ENCODE measurements at places on chromosomes 2 and 18.

DNA sequence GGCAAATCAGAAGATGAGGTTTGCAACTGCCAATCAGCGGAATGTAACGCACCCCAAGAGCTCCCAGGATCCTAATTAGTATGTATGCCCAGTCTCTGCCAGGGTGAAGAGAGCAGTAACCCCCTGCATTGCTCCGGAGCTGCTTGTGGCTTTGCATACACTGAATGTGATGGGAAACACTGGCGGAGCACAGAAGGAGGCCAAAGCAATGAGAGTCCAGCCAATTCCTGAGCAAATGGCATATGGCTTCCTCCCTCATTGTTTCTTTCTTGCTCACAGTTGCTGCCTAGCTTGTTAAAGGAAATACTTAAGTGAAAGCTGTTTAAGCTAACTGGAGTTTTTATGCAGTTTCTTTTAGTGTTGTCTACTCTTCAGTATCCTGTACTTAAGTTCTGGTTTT, 343.5 kb upstream of the NT5C1B start:
- no peak for DNase-seq

DNA sequence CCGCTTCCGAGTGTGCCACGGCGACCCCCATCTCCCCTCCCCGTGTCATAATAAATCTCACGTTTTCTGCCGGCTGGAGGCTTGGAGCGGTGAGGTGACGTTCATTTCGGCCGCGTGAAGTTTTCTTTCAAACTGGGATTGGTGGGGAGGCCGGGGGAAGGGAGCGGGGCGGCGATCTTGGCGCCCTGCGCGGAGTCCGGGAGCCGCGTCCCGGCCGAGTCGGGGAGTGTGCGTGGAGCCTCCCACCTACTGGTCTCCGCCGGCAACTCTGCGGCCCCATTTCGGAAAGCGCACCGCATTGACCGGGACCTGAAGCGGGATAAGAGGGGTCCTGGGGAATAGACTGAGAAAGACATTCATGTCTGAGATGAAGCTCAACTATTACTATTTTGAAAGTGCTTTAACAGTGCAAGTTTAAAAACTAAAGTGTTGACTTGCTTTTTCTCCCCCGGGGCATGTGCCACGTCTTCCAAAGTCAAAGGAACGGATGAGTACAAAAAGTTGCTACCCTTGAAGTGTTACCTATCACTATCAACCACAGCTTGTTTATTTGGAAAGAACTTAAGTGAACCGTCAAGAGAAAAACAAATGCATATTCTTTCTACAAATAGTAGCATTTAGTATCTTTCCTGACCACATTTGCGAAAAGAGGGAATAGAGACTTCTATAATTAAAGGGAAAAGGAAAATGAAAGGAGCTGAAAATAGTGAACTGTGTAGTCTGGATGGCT, 818 bp upstream of the IKZF2 start:
- DNase-seq, result peak; percentile 56

DNA sequence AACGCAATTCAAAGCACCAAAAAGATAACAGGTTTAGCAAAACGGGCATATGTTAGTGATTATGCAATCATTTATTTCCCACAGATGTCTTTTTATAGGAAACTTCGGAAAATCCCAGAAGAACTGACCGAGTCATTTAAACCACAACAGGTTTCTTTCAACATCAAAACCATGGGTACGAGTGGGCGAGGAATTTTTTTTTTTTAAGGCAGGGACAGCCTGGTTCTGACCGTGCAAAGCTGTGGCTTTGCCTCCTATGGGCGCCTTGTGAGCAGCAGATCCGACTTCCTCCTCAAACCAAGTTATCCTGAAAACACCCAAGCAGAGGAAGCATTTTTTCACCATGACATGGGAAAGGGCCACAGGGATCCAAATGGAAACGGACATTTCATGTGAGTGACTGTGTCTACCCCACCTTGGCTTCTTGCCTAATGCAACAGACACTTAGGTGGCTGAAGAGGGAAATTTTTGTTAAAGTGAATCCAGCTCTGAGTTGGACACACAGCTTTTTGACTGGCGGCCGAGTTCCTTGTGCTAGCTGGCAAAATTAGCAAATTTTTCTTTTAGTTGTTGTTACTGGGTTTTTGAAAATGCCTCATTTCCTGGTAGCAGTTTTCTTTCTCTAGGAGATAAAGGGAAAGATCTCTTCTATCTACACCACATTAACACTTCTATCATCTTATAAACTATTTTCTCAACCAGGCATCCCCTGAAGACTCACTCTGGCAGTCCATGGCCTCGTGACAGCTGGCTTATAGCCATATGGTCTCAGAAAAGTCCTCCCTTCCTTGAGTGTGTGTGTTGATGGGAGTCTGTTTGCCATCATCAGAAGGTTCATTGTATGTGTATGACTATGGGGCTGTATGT, 487.4 kb upstream of the ZEB2 start:
- DNase-seq, result no peak

GRCh38 chr2:152363936-152364335, 29.0 kb downstream of the FMNL2 start:
- no peak for DNase-seq

GRCh38 chr2:174967691-174968260, 37.4 kb downstream of the CHN1 start:
- no peak for DNase-seq

- no peak for DNase-seq
These were observed 107.9 kb upstream of the DLX2 start for GRCh38 chr2:172210599-172210998.

DNA sequence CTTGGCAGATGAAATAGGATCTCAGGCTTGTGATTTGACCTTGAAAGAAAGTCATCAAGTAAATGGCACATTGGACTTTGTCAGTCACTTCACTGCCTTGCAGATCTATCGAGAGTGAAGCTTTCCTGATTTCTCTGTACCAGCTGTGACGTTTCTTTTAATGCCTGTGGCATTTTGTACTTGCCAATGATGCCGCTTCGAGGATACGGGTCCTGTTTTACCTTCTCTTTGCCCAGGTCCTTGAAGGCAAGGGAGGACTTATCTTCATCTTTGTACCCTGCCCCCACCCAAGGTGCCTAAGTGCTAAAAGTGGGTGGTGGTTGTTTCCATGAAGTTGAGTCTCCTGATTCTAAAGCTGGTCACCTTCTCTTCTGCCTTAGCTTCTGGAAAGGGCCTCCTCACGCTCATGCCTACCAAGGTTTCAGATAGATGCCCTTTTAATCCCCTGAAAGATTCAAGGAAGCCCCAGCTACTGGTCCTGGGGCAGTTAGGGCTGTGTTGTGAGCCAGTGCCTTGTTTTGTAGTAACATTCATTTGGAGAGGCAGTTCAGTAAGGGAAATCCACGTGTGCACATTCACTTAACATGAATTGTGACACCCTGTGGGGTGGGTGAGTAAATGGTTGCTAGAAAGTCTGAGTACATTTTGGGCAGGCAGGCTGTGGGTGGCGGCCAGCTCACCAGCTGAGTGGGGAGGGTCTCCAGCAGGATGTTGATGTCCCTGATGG, 6.1 kb downstream of the LBH start:
- DNase-seq, result no peak

GRCh38 chr2:1640301-1641135, 103.8 kb downstream of the PXDN start:
- no peak for DNase-seq

DNA sequence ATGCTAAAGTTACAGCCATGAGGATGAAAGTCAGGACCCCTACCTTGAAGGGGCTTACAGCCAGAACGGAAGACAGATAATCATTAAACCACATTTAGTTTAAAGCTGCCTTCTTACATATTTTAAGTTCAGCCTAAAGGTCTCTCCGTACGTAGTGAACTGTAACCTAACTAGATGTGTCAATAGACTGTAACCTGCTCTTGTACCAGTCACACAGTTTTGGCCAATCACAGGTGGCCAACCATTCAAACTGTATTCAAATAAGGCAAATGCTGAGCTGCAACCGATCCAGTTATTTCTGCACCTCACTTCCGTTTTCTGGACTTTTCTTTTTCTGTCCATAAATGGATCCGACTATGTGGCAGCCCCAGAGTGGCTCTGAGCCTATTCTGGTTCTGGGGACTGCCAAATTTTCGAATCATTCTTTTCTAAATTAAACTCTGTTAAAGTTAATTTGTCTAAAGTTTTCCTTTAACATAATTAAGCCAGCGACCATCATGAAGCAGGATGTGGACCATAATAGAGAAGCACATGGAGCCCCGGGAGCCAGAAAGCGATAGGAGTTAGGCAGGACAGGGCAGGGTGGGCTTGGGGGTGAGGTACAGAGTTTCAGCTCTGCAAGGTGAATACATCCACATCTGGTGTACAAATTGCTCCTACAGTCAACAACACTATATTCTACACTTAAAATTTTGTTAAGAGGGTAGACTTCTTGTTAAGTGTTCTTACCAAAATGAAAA, 48.4 kb upstream of the YPEL5 start:
- DNase-seq, result no peak

GRCh38 chr2:240877460-240878340, 9.1 kb downstream of the AGXT start:
- no peak for DNase-seq

DNA sequence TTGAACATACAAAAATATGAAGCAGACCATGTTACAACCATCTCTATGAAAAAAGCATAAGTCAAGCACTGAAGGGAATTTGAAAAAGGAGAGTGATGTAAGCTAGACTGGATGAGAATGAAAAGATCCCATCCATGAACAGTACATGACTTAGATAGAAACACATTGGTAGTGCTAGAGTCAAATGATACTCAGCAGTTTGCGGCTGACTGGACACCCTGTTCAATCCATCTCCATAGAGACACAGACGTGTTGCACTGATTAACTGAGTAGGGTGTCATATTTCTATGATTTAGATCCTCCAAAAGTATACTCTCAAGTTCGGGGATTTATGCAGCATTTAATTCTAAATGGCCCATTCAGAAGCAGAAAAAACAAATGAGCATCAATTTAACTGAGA, 674.3 kb upstream of the NRXN1 start:
- no peak for DNase-seq

GRCh38 chr2:176834226-176834625, 378.4 kb upstream of the HNRNPA3 start:
- no peak for DNase-seq

GRCh38 chr2:3024401-3024935, 353.1 kb downstream of the EIPR1 start:
- DNase-seq, result no peak

DNA sequence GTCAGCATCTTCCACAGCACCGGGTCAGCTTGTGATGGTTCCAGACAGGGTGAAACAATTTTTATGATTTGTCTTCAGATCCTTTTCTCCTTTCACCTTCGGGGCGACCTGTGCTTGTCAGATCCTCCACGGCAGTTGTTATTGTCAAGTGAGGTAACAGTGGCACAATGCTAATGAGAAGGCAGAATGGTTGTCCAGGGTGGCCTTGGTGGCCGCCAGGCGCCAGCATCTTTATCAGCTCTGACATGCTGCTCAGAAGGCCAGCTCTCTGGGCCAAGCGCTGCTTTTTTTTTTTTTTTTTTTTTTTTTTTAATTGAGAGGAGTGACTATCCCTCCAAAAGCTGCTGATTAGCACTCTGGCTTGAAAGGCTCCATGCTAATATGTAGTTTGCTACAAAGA, 52.3 kb upstream of the MGAT5 start:
- DNase-seq, result no peak

DNA sequence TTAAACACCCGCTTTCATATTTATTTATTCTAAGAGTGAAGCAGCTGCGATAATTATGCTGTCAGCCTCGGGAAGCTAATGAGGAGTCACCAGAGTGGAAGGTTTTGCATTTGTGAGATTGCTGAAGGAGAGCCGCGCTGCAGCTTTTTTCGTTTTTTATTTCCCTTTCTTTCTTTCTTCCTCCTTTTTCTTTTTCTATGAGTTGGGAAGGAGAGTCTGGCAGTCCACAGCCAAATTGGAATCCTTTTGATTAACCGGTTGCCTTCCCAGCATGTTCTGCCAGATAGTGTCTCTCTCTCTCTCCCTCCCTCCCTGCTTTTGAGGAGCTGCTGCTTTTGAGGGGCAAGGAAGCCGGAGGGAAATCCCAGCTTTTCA, 82.1 kb downstream of the CDK15 start:
- DNase-seq, result no peak

GRCh38 chr2:6909431-6910385, 7.5 kb upstream of the RNF144A start:
- no peak for DNase-seq

DNA sequence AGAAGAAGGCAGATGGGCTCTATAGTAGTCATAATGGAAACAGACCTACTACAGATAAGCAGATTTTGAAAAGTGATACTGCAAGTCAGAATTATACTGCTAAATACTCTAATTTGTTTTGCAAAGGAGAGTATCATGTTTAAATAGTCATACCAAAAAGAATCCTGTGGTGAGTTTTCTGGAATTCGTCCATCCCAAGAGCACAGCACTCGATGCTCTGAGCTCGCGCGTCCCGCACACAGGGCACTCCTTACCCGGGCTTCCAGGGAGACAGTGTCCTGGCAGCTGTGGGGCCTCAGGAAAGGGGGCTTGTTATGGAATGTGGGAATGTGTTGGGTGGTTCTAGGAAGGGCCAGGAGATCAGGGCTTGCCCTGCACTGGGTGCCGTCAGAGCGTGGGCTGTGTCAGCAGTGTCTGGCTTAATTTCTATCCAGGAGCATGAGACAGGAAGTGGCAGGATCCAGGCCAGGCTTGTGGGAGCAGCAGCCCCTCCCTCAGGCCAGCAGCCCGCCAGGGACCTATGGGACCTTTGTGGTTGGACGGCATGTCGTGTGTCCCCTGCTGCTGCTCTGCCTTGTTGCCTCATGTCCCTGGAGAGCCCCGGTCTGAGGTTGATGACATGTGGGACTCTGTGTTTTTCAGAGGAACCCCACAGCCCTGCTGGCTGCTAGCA, 193.2 kb upstream of the TPO start:
- DNase-seq, result no peak

- DNase-seq, result no peak
These were observed 51.7 kb downstream of the NOP58 start for GRCh38 chr2:202317080-202317857.

DNA sequence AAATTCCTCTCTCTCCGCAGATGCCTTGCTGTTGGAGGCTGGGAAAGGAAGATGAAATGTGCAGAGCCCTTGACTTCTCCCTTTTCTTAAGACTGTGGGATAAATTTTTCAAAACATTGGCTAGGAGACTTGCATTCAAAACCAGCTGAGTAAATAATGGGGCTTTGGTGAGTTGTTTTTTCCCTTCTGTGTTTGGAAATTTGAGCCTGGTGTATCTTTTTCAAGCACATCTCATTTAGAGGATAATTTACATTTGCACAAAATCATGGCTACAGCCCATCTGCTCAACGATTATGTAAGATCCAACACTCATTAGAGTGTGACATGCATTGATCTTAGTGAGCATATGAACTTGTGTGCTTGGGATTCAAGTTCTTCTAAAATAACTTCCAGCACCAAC, 112.1 kb upstream of the ATP8B1 start:
- no peak for DNase-seq

DNA sequence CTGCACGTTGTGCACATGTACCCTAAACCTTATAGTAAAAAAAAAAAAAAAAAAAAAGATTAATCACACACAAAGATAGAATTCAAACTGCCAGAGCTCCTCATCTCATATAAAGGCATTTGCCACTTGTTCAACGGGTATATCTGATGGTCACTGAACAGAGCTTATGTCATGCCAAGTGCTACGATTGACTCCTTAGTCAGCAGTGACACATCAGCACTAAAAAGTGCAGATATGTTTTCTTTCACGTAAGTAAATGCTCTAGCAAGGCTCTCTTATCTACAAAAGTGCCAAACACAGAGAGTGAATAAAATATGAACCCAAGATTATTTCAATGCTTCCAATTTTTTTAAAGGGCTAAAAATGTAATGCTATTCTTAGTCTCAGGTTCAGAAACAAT, 1.1 kb downstream of the LMAN1 start:
- DNase-seq, result no peak

GRCh38 chr2:58951722-58952121, 710.6 kb upstream of the FANCL start:
- DNase-seq, result no peak
